Spleen (tissue), 13 donors: ENCODE measurements at places on chromosomes 1 and 21. TPM values are rescaled to one million over a fixed set of nuclear protein-coding genes. Genes with fewer than 3 reads are reported as not detected.

Gene TSSK3
- total RNA-seq = 3.9 TPM

DNA sequence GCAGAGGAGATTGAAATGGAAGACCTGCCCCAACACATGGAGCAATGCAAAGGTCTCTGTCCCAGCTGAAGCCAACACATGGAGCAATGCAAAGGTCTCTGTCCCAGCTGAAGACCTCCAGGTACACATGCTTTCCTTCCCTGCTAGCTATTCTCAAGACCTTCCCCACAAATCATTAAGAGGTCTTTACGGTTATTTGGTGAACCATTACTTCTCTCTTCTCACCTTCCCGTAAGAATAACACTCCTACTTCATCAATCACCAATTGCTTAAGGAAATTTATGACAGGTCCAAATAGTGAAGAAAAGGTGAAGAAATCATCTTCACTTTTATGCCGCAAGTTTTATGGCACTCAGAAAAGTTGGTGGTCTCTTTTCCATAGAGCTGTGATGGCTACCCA lies 138.8 kb downstream of the NTPCR start:
- H3K36me3 ChIP-seq = no peaks in the 10 kb centered on the region
- no peak overlapping the region for H3K27ac ChIP-seq
- DNase-seq = no peak

Gene CD160
- 17.7 TPM for total RNA-seq

DNA sequence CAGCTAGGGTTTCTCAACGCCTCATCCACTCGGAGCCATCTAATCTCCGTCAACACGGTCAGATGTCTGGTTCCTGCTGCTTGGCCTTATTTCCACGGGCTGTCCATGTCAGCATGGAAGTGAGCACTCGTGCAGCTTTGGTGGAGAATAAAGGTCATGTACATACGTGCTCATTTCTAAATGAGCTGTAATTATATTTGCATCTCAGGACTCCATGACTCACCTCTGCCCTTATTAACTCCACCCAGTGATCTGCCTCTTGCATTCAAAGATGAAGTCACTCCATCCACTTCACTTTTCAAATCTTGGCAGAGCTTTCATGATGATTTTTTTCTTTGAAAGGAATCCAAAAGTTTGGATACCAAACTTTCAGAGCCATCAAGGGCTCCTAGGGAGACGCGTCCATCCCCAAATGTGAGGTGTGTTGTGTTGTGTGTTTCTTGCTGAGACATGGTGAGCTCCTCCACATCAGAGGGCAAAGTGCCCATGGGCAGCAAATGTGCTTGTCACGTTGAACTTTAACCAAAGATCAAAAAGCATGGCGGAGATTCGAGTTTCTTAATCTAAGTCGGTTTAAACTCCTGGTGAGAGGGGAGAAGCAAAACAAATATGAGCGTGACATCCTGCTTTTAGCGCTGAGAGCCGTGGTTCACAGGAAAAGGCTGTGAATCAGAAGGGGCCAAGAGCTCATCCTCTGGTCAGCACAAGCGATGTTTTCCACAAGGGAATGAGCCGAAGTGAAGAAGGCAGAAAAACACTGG lies 68.6 kb upstream of the ERRFI1 start:
- no peaks in the 10 kb centered on the region for H3K27me3 ChIP-seq
- peaks cover 19% of the 10 kb centered on the region for H3K4me1 ChIP-seq
- no peak overlapping the region for H3K27ac ChIP-seq
- DNase-seq = no peak
- H3K4me3 ChIP-seq = no peak overlapping the region

GRCh38 chr1:54100500-54100899 lies 47.1 kb downstream of the TCEANC2 start:
- H3K4me1 ChIP-seq = peaks cover 14% of the 10 kb centered on the region
- H3K36me3 ChIP-seq = peaks cover 58% of the 10 kb centered on the region
- H3K27ac ChIP-seq = no peak overlapping the region
- no peak for DNase-seq

DNA sequence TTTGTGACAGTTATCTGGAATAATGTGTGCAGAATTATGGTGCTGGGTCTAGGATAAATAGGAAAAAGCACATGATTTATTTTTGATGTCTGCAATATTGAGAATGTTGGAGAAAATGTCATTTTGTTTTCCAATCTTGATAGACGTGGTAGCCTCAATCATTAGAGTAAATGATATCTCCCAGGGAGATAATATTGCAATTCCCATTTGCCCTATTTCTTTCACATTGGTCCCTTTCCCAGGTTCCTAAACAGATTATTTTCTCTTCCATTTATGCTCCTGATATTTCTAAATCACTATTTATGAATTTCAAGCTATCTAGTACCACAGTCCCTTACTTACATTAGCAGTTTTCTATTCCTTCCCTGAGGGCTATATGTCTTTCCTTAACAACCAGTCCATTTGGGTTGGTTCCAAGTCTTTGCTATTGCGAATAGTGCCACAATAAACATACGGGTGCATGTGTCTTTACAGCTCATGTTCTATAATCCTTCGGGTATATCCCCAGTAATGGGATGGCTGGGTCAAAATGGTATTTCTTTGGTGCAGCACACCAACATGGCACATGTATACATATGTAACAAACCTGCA lies 447.3 kb downstream of the PLA2G4A start:
- no peaks in the 10 kb centered on the region for H3K36me3 ChIP-seq
- DNase-seq = no peak
- H3K4me1 ChIP-seq = no peaks in the 10 kb centered on the region
- H3K27me3 ChIP-seq = no peaks in the 10 kb centered on the region

DNA sequence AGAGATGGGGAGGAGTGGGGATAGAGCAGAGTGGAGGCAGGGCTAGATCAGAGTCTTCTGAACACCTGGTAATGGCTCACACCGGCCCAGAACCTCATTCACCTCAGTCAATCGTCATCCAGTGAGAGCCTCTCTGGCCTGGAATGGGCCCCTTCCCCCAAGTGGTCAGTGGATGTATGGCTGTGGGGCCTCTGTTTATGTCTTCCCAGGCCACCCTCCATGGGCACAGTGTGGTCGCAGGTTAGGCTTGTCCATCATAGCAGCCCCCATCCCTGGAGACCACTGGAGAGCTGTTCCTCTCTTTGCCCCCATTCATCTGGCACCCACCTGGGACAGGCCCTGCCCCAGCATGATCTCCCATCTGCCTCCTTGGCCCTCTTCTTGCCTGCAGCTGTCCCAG lies 29.6 kb upstream of the TENT5C start:
- H3K4me1 ChIP-seq = peaks cover 8% of the 10 kb centered on the region
- no peak overlapping the region for H3K27ac ChIP-seq
- peak; percentile 54 for DNase-seq
- no peak overlapping the region for H3K4me3 ChIP-seq
- no peaks in the 10 kb centered on the region for H3K27me3 ChIP-seq

DNA sequence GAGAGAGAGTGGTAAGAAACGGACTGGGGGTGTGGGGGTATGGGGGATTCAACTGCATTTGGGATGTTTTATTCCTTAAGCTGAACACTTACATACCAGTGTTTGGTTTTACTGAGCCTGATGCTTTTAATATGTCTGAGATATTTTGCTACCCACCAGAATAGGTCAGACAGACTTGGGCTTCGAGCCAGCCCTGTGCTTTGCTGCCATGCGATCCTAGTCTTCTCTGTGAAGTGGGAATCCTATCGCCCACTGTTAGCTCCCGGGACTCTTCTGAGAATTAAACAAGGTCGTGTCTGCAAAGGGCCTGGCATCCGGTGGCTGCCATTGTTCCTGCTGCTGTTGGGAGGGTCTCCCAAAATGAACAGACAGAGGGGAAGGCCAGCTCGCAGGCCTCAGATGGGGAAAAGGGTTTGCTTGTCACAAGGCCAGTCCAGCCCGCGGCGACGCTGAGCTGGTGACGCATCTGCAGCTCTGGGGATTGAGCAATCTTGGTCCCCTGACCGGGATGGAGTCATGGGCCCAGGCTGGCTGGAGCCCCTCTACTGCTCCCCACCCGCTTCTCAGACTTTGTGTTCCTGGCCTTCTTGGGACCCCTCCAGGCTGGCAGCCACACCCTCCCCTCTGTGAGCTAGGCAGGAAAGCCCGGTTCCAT lies 26.9 kb upstream of the ECE1 start:
- no peak for DNase-seq
- H3K27me3 ChIP-seq = no peaks in the 10 kb centered on the region
- peaks cover 7% of the 10 kb centered on the region for H3K4me1 ChIP-seq
- H3K36me3 ChIP-seq = peaks cover 18% of the 10 kb centered on the region

DNA sequence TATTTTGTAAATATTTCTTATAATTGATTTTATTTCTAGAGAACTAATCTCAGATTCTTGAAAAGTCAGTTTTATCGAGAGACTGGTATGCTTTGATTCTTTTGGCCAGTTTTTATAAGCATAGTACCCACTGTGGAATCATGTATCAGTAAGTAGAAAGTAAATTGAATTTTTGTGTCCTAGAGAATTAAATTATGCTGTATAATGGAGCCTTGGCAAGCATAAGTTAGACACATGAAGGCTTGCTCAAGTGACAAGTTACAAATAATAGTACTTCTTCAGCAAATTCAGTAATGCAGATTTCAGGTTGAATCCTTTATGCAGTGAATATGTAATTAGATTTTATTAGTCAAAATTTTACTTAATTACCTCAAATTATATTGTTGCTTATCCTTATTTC lies 40.1 kb downstream of the ADGRL2 start:
- H3K4me1 ChIP-seq = no peaks in the 10 kb centered on the region
- H3K27ac ChIP-seq = no peak overlapping the region
- no peaks in the 10 kb centered on the region for H3K36me3 ChIP-seq
- H3K4me3 ChIP-seq = no peak overlapping the region

- peak within 1 kb of the TSS; percentile 82 for H3K4me3 ChIP-seq
- peaks cover 79% of the 10 kb centered on the region for H3K4me1 ChIP-seq
- H3K36me3 ChIP-seq = peaks cover 49% of the 10 kb centered on the region
- DNase-seq = peak; percentile 97
- H3K27me3 ChIP-seq = no peaks in the 10 kb centered on the region
- peak within 1 kb of the TSS; percentile 99 for H3K27ac ChIP-seq
Observed at GRCh38 chr1:173868266-173869020, at the start of gene ZBTB37. TSS of gene ZBTB37 (plus strand) at chr1:173868380. CDS start at chr1:173870226, 1,846 bp downstream.

GRCh38 chr1:86505564-86505902 lies 36.8 kb downstream of the CLCA1 start:
- H3K27ac ChIP-seq = no peak overlapping the region
- DNase-seq = no peak
- no peaks in the 10 kb centered on the region for H3K4me1 ChIP-seq
- H3K36me3 ChIP-seq = no peaks in the 10 kb centered on the region
- no peaks in the 10 kb centered on the region for H3K27me3 ChIP-seq

DNA sequence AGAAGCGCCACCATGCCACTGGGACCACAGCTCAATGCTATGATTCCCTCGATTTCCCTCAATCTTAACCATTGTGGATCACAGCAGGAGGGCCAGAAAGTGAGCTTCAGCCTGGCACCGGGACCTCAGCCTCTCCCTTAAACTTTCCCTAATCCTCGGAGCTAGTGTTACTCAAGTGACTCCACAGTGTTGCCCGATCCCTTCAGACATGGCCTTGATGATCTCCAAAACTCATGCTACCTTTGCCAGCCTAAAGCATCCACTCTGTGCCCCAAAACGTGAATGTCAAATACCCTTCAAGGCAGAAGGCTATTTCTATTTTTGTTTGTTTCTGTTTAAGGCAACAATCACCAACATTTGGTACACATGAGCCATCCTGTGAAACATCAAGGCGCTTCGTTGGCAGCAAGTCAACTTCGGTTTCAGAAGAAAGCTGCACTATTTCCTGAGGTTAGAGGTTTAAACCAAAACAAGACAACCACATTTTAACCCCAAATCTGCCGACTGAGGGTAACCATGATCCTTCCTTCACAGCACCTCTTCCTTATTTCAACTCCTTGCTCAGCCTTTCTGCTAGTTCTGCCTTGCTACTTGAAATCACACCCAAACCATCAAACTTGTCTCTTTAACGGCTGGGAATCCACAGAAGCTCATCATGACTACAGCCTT lies 94.4 kb upstream of the KRTAP19-8 start:
- H3K4me1 ChIP-seq = peaks cover 14% of the 10 kb centered on the region
- no peak overlapping the region for H3K4me3 ChIP-seq

GRCh38 chr1:41021526-41022308 lies at the start of gene SLFNL1:
TSS of gene SLFNL1 (minus strand) at chr1:41021725. CDS start at chr1:41020660, 1,065 bp downstream.
- no peaks in the 10 kb centered on the region for H3K4me1 ChIP-seq
- H3K27ac ChIP-seq = no peak within 1 kb of the TSS
- DNase-seq = no peak
- H3K27me3 ChIP-seq = no peaks in the 10 kb centered on the region
- no peak within 1 kb of the TSS for H3K4me3 ChIP-seq
- H3K36me3 ChIP-seq = peaks cover 68% of the 10 kb centered on the region

Gene PLD5
- not detected for total RNA-seq

DNA sequence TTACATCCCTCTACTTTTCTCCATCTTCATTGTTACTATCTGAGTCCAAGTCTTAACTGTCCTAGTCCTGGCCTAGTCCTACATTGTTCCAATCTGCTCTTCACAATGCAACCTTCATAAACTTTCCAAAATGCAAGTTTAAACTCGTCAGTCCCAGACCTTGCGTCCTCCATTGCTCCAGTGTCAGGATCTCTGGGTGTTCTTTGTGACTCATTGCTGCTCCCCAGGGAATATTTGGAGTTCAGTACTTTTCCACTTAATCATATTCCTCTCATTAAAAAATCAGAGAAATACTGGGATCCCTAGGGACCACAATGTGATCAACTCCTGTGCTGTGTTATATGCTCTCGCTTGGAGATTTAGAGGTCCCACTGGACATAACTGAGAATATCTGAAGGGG lies 18.0 kb upstream of the KPRP start:
- H3K27me3 ChIP-seq = no peaks in the 10 kb centered on the region
- no peak for DNase-seq
- no peak overlapping the region for H3K4me3 ChIP-seq
- no peaks in the 10 kb centered on the region for H3K36me3 ChIP-seq
- no peaks in the 10 kb centered on the region for H3K4me1 ChIP-seq

DNA sequence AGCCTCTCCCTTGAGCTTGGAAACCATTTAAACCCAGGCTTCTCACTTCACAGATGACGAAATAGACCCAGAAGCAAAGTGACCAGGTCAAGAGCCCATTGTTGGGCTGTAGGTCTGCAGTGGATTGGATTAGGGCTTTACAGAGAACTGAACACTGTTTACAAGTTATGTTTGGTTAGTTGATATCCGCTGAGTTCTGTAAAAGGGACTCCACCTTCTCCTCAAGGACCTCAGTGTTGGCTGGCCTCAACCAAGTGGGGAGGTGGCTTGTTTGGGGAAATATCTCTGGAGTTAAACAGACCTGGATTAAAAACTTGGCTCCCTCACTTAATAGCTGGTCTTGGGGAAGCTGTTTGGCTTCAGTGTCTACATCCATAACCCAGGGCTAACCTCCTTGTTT lies 88.1 kb downstream of the UCK2 start:
- DNase-seq = no peak
- no peaks in the 10 kb centered on the region for H3K36me3 ChIP-seq
- H3K4me3 ChIP-seq = no peak overlapping the region
- no peak overlapping the region for H3K27ac ChIP-seq
- no peaks in the 10 kb centered on the region for H3K27me3 ChIP-seq

Gene HUNK
- not detected for total RNA-seq

- no peak for DNase-seq
- peaks cover 82% of the 10 kb centered on the region for H3K27me3 ChIP-seq
- H3K4me3 ChIP-seq = no peak overlapping the region
Observed at GRCh38 chr1:47986761-47987200, 10.4 kb downstream of the TRABD2B start.

- peaks cover 14% of the 10 kb centered on the region for H3K27me3 ChIP-seq
- no peak for DNase-seq
- H3K27ac ChIP-seq = no peak overlapping the region
- H3K4me3 ChIP-seq = no peak overlapping the region
- H3K4me1 ChIP-seq = no peaks in the 10 kb centered on the region
- H3K36me3 ChIP-seq = no peaks in the 10 kb centered on the region
Observed at GRCh38 chr1:162984699-162985098, 84.5 kb upstream of the RGS4 start.
